Astrocyte of the spinal cord (primary cell): ENCODE measurements at places on chromosomes 4 and X.
A peak's percentile ranks its signal among the peaks of the same experiment; 100 is the strongest.

- DNase-seq = no peak
Measured at GRCh38 chrX:32673193-32673592, 538.2 kb downstream of the DMD start.

GRCh38 chr4:1579901-1580691, 104.0 kb downstream of the FAM53A start:
- DNase-seq = peak; percentile 83

DNA sequence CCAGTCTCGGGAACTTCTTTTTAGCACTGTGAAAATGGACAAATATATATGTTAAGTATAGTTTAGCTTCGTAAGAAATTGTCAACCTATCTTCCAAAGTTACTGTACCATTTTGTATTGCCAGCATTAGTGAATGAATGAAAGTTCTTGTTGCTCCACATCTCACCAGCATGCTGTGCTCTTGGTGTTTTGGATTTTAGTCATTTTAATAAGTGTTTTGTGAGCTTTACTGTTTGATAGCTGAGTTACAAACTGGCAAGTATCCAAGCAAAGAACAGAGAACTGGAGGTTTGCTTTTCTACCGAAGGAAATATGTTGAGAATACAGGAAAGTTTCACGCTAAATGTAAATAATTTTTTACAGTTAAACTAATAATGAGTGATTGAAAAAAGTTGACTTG, 33.0 kb downstream of the SNCA start:
- DNase-seq = no peak

- no peak for DNase-seq
Measured at GRCh38 chr4:8427262-8427661, 13.3 kb downstream of the ACOX3 start.

GRCh38 chr4:4326166-4326565, 36.1 kb downstream of the ZBTB49 start:
- DNase-seq = no peak

- DNase-seq = no peak
Measured at GRCh38 chrX:47191331-47191730, 2.3 kb upstream of the UBA1 start.

DNA sequence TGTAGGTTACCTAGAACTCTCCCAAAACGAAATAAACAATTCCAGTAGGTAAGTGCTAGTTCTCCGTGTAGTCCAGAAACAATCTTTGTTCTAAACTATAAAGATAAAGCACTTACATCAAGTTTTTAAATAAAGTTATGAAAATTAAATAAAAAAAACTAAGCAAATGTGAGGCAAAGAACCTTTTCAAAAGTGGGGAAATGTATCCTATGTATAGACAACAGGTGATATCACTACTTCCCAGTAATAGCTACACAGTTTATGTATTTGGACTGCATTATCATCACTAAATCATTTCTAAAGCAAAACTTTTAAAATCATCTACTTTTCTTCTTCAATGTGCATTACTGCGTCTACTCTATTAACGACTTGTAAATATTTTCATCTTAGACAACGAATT, 2.0 kb downstream of the YTHDC1 start:
- DNase-seq = no peak

- DNase-seq = no peak
Measured at GRCh38 chrX:130896026-130896425, 7.0 kb downstream of the ENOX2 start.

GRCh38 chr4:114694770-114695169, 96.2 kb downstream of the UGT8 start:
- peak; percentile 48 for DNase-seq
